ENCODE measurements at places on chromosomes 12 and 14.

DNA sequence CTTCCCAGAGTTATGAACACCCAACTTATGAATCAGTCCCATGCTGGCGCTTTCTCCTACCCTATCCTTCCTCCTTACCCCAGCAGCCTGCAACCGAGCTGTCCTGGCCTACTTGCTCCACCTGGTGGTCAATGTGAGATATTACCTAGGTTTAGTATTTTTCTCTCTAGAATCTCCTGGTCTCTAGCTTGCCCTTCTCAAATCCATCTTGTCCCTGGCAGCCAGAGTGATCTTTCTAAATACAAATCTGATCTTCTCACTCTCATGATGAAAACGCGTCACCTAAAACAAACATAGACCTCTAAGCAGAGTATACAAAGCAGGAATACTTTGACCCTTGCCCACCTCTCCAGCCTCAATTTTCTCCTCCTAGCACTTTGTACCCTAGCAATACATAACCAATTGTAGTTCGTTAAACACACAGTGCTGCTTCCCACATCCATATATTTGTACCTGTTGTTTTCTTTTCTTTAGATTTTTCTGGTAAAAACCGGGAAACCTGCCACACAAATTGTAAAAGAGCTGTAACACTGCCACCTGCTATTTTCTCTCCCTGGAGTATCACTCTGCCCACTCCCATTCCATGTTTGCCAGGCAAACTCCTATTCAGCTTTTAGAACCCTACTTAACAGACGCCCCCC lies 20.0 kb upstream of the TCP11L2 start:
- no peak for DNase-seq

- no peak for DNase-seq
Measured at GRCh38 chr12:114690267-114691135, 6.5 kb upstream of the TBX3 start.

DNA sequence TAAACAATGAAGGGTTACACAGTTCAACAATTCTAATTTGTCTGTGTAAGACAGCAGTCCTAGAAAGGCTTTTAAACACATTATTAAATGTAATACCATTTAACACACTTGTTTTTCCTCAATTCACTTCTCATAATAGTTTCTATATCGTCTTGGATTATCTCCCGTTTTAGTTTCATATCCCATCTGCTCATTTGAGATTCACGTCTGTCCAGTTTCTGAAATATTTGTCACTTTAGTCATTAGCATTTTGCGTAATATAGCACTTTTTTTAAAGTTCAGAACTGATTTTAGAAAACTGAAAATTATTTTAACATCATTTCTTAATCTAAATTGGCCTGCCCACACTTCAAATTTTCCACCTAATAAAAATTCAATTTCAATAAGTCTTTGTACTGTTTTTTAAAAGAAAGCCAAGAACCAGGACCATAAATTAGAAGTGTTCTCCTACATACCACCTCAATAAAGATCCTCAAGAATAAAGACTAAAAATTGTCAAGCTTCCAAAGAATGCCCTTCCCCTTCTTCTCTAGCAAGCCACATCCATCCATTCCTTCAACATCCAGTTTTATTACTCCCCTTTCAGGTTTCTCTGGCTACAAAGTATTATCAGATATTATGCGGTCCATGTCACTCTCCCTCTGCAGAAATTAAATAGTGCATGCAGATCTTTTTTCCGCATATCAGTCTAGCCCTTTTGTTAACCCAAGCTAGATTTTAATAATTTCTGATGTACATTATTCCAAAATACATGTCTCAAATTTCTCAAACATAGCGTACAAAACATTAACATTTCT lies 11.9 kb downstream of the MED13L start:
- DNase-seq = no peak

- DNase-seq = no peak
Measured at GRCh38 chr12:45981075-45981837, 9.1 kb downstream of the SCAF11 start.

DNA sequence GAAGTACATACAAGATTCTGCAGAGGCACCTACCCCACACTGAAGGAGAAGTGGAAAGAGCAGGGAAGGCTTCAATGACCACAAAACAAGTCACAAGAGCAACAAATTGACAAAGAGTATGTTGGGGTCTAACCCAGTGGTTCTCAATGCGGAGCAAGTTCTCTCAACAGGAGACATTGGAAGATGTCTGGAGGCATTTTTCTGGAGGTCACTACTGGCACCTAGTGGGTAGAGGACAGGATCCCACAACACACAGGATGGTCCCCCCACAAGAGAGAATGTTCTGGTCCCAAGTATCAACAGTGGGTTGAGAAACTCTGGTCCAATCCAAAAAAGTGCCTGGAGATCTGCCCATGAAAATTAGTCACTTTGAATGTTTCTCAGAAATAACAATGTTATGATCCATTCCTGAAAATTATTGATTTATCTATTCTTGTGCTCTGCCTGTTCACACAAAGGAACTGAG lies 3.4 kb downstream of the SSH1 start:
- no peak for DNase-seq

GRCh38 chr12:94185801-94186200 lies 37.4 kb downstream of the PLXNC1 start:
- no peak for DNase-seq

DNA sequence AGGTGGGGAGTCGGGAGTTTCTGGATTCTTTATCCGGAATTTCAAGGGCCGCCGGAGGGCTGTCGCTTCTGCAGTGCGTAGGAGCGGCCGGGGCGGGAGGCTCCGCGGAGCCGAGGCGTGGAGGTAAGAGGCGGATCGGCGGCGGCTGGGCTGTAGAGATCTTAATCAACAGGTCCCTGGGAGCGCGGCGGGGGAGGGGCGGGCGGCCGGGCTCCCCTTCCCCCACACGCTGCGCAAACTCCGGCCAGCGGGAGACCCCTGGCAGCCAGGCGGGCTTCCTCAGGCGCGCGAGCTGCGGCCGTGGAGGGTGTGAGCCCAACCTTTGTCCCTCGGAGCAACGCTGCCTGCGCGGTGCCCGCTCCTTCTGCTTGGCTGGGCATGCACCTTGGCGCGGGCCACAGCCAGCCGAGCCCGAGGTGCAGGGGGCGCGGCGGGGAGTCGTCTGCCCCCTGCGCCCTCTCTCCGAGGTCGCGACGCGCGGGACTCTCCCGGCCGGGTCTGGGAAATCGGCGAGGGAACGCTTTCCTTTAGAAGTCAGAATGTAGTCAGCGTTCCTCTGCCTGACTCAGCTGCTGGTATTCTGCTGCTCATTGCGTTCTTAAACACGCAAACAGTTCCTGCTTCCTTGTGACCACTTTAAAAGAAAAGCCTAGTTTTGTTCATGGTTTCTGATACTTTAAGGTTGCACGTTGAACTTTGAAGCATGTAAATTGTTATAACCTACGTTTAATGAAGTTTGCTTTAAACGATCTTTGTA lies at the start of gene PALS1:
Gene PALS1 (plus strand): TSS at position 25 of the 757 bp plus-strand sequence. CDS start 37,736 bp downstream, outside the sequence.
- DNase-seq = peak; percentile 64

GRCh38 chr14:32136027-32136825 lies 59.1 kb downstream of the ARHGAP5 start:
- DNase-seq = no peak

DNA sequence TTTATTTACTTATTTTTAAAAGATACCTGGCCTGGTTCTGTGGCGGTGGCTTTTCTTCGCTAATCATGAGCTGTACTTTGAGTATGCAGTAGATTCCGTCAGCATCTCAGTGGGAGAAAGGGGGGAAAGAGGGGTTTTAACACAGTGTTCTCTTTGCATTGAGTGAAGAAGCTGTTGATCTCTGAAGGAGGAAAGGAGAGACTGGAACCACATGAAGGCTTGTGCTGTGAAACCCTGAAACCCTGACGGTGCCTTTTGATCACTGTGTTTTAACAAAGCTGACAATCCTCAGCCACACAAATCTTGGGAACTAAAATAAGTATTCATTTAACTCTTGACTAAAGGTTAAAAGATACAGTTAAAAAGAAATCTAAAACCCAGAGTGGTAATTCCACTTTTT lies 250.1 kb downstream of the FBXL14 start:
- DNase-seq = no peak

DNA sequence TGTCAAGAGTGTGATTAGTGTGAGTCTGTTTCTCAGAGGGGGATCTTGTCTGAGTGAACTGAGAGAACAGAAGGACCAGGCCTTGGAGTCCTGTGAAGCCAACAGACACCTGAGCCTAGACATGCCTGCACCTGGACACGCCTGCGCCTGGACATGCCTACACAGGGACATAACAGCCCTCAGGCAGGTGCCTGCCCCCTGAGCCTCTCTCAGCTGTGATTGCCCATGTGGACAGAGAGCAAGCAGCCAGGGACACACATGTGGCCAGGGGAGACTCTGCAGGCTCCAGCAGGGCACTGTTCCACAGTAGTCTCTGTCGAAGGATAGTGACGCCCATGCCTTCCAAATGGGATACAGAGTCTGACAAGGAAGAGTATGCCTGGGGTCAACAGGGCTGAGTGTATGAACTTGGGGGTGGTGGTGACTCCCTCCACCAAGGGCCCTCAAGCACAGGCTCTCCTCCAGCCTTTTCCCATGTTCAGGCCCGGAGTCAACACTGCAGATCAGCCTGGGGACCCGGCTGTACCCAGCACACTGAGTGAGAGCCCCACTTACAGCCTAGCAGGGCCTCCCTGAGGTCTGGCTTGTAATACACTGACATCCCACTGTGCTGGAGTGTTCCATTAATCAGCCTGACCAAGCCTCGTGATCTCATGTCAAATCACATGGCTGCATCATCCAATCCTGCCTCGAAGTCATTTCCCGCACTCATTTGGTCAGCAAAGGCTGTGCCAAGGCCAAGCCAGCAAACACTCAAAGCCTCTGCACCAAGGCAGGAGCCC lies 173.0 kb downstream of the CALM1 start:
- DNase-seq = no peak

GRCh38 chr14:71395151-71395604 lies 487.9 kb downstream of the PCNX1 start:
- no peak for DNase-seq

GRCh38 chr12:47816403-47817271 lies 3.1 kb downstream of the HDAC7 start:
- no peak for DNase-seq

- no peak for DNase-seq
Measured at GRCh38 chr12:70052931-70053497, 190.2 kb upstream of the CNOT2 start.

- DNase-seq = no peak
Measured at GRCh38 chr14:43042408-43042807, 1435.7 kb downstream of the LRFN5 start.

- DNase-seq = no peak
Measured at GRCh38 chr12:67694306-67694900, 45.9 kb downstream of the DYRK2 start.

DNA sequence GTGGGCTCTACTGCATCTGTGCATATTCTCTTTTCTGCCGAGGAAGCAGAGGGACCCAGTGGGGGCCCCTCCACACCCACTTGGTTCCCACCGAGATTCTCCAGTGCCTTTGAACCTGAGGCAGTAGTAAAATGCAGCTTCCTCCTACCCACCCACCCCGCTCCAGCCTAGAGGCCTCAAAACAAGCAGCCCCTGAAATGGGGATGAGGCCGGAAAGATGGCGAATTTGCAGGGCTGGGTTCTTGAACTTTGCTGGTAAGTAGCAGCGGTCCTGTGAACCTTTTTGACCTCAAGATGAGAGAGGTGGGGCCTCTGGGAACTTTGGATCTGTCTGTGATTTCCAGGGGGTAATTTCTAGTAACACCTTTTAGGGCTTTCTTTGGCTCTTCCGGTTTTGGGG lies 15.4 kb downstream of the PLEKHG3 start:
- peak; percentile 40 for DNase-seq

DNA sequence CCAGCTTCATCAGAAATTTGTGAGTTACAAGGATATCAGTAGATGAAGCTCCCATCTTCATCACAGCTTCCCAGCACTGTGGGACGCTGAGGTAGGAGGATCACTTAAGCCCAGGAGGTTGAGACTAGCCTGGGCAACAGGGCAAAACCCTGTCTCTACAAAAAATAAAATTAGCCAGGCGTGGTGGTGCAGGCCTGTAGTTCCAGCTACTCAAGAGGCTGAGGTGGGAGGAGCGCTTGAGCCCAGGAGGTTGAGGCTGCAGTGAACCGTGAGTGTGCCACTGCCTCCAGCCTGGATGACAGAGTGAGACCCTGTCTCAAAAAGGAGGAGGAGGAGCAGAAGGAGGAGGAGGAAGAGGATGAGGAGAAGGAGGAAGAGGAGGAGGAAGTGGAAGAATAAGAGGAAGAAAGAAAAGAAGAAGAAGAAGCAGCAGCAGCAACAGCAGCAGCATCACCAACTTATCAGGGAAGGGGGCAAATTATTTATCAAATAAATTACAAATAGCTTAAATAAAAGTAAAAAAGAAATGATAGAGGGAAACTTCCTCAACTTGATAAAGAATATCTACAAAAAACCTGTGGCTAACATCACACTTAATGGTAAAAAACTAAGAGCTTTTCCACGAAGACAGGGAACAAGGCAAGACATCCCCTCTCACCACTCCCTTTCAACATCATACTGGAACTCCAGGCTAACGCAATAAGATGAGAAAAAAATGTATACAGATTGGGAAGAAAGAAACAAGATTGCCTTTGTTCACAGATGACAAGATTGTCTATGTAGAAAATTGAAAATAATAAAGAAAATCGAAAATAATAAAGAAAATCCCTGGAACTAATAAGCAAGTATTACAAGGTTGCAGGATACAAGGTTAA lies 69.6 kb downstream of the NINJ2 start:
- no peak for DNase-seq

- DNase-seq = no peak
Measured at GRCh38 chr12:41930866-41931437, 213.7 kb downstream of the GXYLT1 start.

DNA sequence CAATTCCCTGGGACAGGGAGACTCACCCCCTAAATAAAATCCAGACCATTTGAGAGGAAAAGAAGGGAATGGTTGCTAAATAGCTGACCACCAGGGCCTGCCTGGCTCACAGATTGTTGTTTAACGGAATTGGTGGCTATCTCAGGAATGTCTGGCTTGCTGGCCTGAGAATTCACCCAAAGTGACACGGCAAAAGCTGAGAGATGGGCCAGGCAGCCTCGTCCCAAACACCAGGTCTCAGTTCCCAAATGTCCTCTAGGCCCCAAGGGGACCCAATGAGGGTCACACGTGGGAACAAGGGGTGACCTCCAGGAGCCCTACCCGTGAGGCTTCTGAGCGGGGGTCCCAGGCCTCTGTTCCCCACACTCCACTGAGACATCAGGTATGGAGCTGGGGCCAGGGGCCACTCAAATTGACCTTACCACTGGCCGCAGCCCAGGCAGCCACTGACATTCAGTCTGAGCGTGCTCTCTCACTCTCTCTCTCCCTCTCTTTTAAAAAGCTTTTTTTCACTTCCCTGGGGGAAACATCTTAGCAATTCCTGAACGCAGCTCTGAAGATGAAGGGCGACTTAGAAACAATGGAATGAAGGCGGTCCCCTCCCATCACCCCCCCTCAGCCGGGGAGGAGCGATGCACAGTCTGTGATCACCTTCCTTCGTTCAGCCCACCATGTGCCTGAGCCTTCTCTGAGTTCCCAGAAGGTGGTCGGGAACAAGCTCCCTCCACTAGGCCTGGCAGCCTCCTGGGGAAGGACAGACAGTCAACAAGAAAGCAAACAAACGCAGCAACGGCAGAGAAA lies 131.2 kb downstream of the SCARB1 start:
- DNase-seq = no peak

DNA sequence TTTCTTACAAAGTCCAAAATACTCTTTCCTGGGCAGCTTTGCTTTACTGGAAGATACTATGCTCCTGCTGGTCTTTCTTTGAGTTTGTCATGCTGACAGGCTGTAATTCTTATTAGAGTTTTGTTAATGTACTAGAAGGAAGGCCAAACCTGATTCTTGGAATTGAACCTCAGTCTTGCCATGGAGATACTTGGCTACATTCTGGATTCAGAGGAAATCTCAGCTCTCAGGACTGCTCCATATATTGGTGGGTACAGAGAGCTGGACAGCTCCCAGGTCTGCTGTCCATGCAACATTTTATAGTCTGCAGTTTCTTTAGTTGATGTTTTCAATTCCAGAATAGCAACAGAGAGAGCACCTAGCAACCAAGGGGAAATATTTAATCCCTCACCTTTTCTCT lies 363.1 kb upstream of the STXBP6 start:
- DNase-seq = no peak
